ENCODE measurements at places on chromosomes 5 and 9. TPM values are rescaled to one million over a fixed set of nuclear protein-coding genes. Genes with fewer than 3 reads are reported as not detected.

The PLCXD3 gene
- not detected for total RNA-seq

The COL23A1 gene
- 0.04 TPM for total RNA-seq

The N4BP3 gene
- total RNA-seq = 3.6 TPM

DNA sequence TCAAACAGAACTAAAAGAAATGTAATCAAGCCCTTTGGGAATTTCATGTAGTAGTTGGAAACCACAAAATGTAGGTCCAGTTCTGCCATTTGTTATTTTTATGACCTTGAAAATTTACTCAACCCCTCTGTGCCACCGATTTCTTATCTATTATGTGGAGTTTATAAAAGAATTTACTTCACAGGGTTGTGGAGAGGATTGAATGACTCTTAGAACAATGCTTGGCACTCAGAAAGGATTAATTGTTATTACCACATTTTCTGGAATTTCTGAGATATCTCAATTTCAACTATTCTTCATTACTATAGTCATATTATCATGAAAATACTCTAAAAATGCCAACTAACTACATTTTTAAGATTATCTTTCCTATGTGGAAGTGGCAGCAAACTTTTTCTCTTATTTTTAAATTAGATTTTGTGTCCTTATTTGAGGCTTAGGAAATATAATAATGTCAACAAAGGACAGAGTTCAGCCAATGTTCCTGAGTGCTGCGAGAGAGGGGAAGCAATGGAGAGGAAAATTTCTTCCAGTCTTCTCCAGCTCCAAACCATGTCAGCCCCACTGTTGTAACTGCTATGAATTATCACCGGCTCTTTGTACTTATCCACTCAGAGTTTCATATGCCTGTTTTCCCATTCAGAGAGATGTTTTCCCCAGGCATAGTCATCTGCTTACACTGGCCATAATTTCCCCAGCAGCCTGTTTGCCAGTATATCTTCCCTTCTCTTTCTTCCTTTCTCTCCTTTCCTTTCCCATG is 525.6 kb downstream of the SPATA31D1 start:
- DNase-seq = no peak

GRCh38 chr5:124634228-124634739 is 112.2 kb downstream of the ZNF608 start:
- DNase-seq = no peak

- DNase-seq = no peak
Measured at GRCh38 chr9:91243029-91243428, 118.7 kb downstream of the AUH start.

- peak; percentile 77 for DNase-seq
Measured at GRCh38 chr9:78566948-78567675, 270.2 kb downstream of the PSAT1 start.

DNA sequence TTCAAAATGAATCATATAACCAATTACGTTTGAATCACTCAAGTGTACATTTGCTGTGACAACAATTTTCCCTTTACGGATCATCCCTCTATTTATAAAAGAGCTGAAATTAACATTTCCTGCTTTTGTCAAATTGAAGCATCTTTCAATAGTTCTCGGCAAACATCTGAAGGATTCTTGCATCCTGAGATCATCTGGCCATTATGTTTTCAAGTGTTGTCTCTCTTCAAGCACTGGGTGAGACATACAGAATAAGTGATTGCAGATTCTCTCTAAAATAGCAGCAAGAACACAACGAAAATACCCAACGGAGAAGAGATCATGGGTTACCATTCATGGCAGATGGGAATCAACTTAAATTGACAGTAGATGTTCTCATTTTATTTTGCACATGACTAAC is 283.4 kb upstream of the GRAMD2B start:
- DNase-seq = no peak

GRCh38 chr9:128909859-128910258 is 10.9 kb upstream of the PHYHD1 start:
- no peak for DNase-seq

DNA sequence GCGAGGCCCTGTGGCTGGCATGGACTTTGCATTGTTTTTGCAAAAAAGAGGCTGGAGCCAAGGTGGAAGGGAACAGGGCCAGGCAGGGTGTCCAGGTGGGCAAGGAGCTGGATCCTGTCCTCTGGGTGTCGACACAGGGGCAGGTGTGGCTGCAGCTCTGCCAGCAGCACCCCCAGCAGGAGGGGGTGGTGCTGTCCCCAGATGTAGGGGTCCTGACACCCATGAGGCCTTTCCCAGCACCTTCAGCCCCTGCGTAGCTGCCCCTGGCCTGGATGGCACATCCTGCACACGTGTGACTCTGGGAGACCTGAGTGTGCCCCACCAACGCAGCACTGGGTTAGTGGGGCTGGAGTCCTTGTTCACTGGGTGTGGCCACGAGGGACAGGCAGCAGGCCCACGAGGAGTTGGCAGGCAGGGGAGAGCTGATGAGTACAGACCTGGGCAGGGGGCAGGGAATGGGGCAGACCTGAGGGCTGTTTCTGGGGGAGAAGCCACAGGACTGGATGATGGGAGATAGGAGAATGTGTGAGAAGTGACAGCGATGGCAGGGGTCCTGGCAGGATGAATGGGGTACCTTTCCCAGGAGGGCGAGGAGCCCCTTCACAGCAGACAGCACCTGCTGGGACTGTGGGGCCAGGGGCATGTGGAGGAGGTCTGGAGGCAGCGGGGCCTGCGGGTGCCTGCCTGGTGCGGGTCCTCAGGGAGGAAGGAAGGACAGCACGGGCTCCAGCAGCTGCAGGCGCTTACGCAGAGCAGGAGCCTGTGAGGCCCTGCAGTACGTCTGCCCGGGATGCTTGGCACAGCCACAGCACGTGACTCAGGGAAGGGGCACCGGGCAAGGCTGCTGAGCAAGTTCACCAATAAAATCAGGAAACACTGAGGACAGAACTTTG is 3.6 kb upstream of the RASGEF1C start:
- DNase-seq = no peak

GRCh38 chr5:3844266-3844665 is 248.6 kb downstream of the IRX1 start:
- no peak for DNase-seq

- no peak for DNase-seq
Measured at GRCh38 chr9:133987946-133988665, 4.0 kb downstream of the VAV2 start.

DNA sequence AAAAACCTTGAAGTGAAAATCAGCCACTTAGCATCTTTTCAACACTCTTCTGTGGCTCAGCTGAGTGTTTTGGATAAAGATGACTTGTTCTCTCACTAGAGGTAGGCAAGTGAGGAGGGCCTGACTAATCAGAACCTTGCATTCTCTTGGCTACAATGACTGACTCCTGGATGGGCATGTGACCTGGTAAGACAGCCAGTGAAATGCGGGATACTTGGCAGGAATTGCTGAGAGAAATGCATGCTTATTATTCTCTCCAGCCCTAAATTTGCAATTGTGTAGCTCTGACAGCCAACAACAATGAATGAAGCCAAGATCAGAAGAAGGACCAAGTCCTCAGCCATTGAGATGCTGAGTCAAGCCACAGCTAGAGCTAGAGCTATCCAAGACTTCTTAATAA is 490.5 kb upstream of the ZNF608 start:
- DNase-seq = no peak

- peak; percentile 92 for DNase-seq
Measured at GRCh38 chr9:109328978-109329637, 8.2 kb upstream of the EPB41L4B start.

GRCh38 chr5:174777583-174777982 is 53.2 kb downstream of the MSX2 start:
- DNase-seq = peak; percentile 23

- DNase-seq = no peak
Measured at GRCh38 chr9:135907006-135907430, 328 bp downstream of the CAMSAP1 start.

DNA sequence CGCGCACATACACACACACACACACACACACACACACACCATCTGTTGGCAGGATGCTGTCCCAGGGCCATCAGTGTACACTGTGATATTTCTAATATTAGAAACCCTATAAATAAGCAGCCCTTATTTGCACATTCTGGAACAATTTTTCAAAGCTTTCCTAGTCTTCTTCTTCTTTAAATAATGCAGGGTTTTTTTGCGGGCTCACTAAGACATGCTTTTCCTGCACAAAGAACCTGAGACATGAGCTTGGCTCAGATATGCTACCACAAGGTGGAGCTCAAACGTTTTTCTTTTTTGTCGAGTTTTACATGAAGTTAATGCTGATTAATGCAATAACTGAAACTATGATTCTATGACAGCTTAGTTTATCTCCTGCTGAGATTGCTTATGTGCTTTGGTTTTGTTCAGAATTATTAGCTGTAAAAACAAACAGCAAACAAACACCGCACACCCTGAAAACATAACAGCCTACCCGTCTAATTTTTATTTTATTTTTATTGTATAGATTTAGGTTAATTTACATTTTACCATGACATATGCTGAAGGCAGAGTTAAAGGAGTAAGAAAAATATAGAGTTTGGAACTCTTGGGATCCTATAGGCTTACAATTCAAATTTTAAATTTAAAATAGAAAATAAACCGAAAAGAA is 95.8 kb downstream of the ALDH1A1 start:
- peak; percentile 44 for DNase-seq

DNA sequence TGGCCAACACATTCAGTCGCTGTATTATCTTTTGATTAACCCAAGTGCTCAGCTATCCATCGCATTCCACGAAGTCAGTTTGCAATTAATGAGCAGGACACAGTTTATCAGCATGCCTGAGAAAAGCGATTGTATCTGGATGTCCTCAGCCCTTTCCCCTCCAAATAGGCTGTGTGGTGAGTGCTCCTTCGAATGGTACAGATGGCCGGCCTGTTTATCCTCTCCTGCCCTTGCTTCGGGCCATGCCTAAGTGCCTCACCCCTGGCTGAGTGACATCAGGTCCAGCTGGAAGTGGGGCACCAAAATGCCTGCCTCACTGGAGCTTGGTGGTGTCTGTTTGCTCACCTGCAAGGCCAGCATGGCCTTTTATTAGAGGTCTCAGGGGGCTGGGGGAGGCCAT is 317.3 kb downstream of the GADD45G start:
- no peak for DNase-seq

GRCh38 chr5:130885027-130885426 is 280.0 kb downstream of the HINT1 start:
- DNase-seq = no peak

GRCh38 chr5:109693535-109694400 is 4.0 kb downstream of the MAN2A1 start:
- peak; percentile 62 for DNase-seq

GRCh38 chr5:14327624-14328023 is 184.5 kb downstream of the TRIO start:
- no peak for DNase-seq

DNA sequence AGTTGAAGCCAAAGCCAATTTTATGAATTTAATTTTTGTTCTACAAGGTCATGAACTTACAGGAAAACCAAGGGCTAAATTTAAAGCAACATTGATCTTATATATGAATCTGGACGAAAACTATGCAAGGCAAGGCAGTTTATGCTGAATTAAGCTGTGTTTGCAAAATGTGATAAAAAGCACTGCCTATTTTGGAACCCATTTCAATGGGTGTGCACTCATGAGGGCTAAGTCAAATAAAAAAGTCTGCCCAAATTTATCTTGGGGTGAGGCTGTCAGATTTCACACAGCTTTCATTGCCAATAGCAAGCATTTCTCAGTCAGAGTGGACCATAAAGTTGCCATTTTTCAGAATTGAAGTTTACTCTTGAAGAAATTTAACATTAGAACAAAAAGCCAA is 199.9 kb downstream of the LURAP1L start:
- DNase-seq = no peak
